ENCODE measurements at places on chromosomes 2 and 18. TPM values are rescaled to one million over a fixed set of nuclear protein-coding genes. Genes with fewer than 3 reads are reported as not detected.

DNA sequence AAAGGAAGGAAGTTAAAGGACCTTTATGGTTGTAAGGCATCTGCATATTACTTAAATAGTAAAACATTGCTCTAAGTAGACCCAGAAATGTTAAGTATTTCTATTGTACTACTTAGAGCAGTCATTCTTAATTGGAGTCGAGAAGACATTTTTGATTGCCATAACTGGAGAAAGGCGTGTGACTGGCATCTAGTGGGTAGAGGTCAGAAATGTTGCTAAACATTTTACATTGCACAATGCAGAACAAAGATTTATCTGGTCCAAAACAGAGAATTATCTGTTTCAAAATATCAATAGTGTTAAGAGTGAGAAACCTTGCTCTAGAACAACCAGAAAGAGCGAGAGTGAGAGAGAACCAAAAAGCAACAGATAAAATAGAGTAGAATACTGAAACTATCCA lies 23.3 kb upstream of the ROCK1 start:
- no peak for DNase-seq

The SLC9A4 gene
- total RNA-seq = not detected

The IL1RL2 gene
- not detected for total RNA-seq

The SEPTIN10 gene
- total RNA-seq = 61.7 TPM

- no peak for DNase-seq
Observed at GRCh38 chr2:142052220-142052863, 78.5 kb downstream of the LRP1B start.

The RIT2 gene
- total RNA-seq = not detected

DNA sequence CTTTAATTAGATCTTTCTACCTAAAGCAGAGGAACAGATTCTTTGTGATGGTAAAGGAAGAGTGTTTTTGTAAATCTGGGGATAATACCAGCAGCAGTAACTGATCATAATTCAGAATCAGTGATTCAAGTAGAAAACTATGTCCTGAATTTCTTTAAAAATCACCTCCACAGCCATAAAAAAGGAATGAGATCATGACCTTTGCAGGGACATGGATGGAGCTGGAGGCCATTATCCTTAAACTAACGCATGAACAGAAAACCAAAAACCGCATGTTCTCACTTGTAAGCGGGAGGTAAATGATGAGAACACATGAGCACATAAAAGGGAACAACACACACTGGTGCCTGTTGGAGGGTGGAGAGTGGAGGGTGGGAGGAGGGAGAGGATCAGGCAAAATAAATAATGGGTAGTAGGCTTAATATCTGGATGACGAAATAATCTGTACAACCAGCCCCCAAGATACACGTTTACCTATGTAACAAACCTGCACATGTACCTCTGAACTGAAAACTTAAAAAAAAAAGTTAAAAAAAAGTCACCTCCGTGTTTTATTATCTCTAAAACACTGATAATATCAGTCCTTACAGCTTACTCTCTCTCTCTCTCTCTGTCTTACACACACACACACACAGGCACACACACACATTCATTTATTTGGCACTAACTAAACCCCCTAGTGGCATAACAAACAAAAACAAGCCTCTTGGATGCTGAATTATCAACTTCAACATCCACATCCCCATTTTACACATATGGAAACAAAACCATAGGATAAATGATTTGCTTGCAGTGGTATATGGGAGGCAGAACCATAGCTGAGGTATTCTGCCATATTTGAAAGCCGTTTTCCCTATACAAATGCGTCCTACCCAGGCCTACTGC lies 1.4 kb downstream of the TM4SF20 start:
- no peak for DNase-seq
